ENCODE measurements at places on chromosomes 4 and X.

GRCh38 chr4:121094297-121094966 is 22.1 kb upstream of the NDNF start:
- no peak for DNase-seq

DNA sequence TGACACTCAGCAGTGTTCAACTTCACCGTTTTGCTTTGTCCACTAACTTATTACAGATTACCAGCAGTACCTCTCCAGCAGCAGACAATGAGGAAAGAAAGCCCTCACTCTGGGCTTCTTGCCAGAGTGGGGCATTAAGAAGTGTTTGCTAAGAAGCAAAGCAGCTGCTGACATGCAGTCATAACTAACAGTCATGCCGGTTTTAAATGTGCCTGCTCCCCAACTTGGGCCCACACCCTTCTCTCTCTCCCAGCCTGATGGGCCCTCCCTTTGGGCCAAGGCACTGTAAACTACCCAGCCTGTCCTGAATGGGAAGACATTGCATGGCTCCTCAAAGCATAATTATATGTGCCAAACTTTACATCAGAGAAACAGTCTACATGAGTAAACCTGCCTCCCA is 54.6 kb upstream of the HHIP start:
- DNase-seq = no peak

DNA sequence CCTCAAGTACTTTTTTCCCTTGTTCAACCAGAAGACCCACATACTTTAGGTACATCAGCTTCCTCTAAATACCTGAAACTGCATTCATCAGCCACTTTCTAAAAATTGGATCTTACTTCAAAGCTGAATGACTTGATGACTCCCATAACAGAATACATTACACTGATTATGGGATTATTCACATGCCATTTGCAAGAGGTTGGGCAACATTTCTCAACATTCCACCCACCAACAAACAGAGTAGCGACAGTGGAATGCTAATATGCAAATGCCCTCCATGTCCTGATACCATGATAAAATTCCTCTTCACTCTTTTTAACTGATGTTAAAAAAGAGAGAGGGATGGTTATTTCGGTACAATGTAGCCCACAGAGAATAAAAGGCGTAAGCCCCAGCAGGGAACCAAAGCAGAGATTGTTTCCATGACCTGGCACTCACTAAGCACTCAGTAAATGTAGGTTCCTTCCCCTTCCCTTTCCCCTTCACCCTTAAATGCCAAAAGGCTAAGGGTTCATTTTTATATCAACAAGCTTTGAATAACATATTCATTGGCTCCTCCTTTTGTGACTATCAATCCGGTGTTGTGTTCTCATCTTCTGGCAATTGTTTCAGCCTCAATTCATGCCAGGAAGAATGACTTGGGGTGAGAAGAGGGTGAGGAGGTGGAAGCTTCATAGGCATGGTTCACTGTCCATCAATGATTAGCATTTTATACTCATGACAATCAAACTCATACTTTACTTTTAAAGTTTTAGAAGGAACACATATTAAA is 317.2 kb downstream of the DHX15 start:
- no peak for DNase-seq

- no peak for DNase-seq
Measured at GRCh38 chrX:107450823-107451509, 1.5 kb downstream of the FRMPD3 start.

GRCh38 chr4:8152865-8153257 is 5.8 kb downstream of the ABLIM2 start:
- DNase-seq = no peak

DNA sequence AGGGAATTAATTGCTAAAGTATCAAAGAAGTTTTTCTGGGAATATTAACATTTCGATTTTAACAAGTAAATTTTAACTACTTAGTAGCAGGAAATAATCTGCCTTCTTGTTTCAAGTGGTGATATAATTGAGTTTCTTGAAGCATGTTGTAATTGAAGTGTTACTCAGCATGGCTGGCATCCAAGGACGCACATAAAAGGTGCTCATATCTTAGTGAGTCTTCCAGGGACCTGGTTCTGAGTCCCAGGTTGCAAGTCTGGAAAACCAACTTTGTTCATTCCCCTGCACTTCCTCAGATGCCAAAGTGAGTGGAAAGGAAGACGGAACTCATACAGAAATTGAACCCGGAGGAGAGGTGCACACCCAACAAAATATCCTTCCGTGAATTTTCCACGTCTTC is 399.6 kb downstream of the NLGN4X start:
- no peak for DNase-seq

GRCh38 chr4:164383358-164384220 is 370.3 kb upstream of the SMIM31 start:
- no peak for DNase-seq

- DNase-seq = no peak
Measured at GRCh38 chr4:153809307-153809706, 20.4 kb upstream of the SFRP2 start.

GRCh38 chr4:168710353-168710946 is 213.6 kb downstream of the PALLD start:
- no peak for DNase-seq

DNA sequence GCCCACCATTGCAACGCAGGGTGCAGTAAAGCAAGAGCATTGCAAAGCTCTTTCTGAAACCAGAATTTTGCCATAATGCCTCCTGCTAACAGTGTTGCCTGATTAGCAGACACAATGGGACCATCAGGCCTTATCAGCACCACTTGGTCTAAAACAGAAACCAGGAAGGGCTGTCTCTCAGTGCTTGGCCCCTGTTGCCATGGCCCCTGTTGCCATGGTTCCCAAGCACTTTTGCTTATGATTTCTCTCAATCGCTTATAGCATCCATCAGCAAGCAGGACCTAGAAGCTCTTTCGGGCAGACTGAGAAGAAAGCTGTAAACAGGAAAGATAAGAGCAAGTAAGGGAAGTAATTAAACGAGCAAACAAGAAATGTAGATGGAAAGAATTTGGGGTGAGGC is 36.8 kb downstream of the RTL5 start:
- DNase-seq = no peak

DNA sequence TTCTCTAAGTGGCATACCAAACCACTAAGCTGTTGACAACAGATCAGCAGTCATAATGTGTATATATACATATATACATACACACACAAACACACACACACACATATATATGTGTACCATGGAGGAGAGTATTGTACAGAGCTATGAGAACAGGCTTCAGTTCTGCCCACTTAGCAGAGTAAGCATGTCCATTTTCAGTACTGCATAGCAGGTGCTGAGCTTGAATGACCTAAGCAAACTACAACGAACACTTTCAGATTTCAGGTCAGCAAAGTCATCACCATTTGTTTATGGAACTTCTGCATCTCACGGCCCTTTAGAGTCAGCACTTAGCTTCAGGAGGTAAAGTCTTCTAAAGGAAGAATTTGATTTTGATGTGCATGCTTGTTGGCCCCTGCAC is 735.8 kb upstream of the ATOH1 start:
- DNase-seq = no peak

DNA sequence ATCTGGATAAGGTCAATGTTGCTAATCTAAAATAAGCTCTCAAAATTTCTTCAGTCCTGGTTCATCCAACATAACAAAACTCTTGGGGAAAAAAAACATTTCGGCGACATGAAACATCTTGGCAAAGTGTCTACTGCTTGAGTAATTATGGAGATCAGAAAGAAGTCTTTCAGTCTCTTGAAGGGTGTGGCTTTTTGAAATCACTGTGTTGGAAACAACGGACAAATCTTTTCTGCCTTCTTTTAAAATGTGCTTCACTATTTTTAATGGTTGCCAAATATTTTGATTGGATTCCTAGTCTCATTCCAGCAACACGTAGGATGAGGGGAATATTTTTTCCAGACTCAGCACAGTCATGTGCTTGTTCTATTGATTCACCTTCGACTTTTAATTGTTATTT is 138.6 kb downstream of the KLHL8 start:
- DNase-seq = no peak

DNA sequence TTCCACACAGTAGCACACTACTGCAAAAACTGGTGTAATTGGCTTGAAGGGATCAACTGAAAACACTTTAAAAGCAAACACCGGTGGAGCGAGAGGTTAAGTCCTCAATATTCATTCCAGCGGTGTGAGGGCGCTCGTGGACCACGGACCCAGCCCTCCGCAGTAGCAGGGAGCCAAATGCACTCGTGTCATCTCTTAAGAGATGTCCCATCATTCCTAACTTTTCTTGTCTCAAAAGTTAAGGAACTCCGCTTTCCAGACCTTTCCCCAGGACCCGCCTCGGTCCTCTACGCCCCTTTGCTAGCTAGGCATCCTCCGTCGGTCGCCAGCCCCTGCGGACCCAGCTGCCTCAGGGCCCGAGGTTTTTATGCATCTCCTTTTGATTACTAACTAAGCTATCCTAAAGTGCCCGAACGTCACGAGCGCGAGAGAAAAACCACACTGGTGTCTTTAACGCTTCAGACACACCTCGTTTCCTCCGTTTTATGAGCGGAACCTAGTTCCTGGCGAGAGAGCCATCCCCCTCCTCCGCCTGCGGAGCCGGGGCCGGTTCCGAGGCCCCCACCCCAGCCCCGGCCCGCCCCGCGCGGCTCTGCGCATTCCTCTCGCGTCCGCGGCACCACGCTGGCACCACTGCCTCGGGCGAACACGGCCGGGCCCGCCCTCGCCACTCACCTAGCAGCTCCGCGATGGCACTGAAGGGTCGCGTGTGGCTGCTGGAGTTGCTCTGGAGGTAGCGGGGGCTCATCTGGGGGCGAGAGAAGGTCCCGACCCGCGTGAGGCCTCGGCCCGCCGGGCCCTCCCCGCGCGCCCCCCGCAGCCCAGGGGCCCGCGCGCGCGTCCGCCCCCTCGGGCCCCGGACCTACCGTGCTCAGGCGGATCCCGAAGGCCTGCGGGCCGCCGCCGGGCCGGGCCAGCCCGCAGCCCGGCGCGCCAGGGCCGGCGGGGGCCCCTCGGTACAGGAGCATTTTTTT is 723 bp downstream of the MORC4 start:
- no peak for DNase-seq

GRCh38 chr4:147811878-147812277 is 80.0 kb downstream of the ARHGAP10 start:
- no peak for DNase-seq

GRCh38 chr4:89821612-89822011 is 15.3 kb downstream of the SNCA start:
- no peak for DNase-seq

DNA sequence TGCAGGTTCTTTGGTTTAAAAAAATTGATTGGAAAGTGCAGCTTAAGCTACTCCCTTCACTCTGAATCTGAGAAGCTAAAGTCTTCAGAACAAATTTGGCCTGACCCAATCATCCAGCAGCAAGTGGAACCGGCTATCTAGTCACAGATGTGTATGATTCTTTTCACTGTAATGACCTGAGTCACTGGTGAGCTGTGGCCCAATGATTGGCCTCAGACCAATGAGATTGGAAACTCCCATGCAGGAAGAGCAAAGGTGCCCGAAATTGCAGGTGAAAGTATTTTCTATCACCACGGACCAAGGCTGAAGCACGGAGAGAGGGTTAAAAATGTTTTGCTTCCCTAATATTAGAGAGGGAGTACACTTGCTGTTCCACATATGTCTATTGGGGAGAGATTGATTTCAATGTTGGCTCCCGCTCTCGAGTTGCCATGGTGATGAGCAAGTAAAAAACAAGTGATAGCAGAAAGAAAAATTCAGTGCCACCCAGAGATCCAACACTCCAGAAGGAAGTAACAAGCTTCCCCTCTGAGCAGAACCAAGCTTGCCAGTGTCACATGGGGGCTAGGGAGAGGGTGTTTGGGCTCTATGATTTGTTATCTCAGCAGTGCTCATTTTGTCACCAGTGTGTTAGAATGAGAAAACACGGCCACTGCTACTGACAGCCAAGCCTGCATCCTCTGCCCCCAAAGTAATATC is 11.2 kb downstream of the RIPPLY1 start:
- no peak for DNase-seq

- no peak for DNase-seq
Measured at GRCh38 chr4:646460-646859, 21.1 kb downstream of the PDE6B start.

- DNase-seq = no peak
Measured at GRCh38 chrX:154352012-154352401, 22.4 kb downstream of the FLNA start.

- no peak for DNase-seq
Measured at GRCh38 chr4:155207534-155208257, 740 bp upstream of the NPY2R start.

- no peak for DNase-seq
Measured at GRCh38 chr4:146446555-146446954, 75.2 kb downstream of the SLC10A7 start.

DNA sequence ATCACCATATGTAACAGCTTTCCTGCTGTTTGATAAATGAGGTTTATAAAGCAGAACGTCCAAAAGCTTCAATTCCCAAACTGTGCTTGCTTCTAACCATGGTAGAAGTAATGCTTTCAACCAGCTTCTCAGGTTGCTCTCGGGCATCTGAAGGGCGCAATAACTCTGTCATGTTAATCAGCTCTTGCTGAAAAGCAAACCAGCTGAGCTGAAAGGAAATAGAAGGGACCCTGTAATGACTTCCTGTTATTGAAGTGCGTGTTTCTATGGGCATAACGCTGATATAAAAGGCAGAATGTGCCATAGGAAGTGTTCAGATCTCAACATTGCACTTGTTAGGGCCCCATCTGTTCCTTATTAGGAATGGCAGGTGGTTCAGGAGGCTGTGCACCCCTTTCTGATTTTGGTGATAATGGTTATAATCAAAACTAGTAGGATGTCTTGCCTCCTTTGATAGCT is 21.2 kb downstream of the HERC3 start:
- peak; percentile 18 for DNase-seq

DNA sequence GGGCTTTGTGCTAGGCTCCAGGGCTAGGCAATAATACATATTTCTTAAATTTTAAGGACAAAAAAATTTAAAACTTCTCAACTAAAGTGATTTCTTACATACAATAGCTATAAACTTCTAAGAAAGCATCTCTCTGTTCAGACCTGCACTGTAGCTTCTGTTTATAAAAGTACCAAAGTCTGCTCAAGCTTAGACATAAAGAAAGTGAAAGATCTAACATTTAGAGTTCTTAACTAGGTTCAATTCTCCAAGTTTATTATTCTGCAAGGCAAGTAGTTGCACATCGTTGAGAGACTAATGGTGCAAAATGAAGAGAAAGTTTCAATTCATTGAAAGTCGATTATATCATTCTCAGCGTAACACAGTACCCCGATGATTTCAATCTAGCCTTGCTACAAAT is 857.4 kb upstream of the HTR2C start:
- DNase-seq = no peak

DNA sequence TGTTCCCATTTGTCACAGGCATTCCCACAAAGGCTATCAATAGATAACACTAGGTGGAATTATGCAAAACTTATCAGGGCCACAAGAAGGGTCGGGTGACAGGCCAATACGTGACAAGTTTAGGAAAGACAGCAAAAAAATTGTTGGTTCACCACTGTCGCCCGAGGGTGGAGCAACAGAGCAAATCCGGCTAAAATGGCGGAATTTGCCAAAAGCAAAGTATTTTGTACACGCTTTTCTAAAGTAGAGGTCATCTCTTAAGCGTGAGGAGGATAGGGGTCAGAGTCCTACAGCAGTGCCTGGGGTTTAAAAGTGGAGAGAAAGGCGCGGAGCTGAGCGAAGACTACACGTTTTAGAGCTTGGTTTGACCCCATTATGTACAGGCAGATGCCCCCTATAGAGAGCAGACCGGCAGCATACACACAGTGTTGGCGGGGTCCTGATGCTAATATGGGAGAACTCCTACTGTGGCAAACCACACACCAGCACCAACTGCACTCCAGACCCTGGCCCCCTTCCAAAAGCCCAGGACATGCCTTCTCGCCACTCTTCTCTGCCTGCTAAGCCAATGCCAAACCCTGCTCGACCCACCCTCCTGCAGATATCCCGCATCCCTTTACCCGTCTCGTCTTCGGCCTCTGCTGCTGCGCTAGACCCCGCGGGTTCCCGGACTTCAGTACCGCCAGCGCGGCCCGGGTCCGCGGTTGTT is 733 bp downstream of the CCNA2 start:
- DNase-seq = peak; percentile 77

Measured in KG1 (cell line).